Myometrial cell (primary cell): ENCODE measurements at places on chromosomes 4 and X. TPM values are rescaled to one million over a fixed set of nuclear protein-coding genes. Genes with fewer than 3 reads are reported as not detected.

SLC6A14 gene
- total RNA-seq, result not detected in 2 replicates

LANCL3 gene
- total RNA-seq, result not detected in 2 replicates

IQCM gene
- total RNA-seq, result not detected in 2 replicates

VCX3B gene
- total RNA-seq, result not detected in 2 replicates

SULT1B1 gene
- total RNA-seq, result 0.18 and 1.2 TPM in 2 replicates

USP46 gene
- total RNA-seq, result 8.9 and 9.5 TPM in 2 replicates

TLR10 gene
- total RNA-seq, result not detected in 2 replicates

TMEM129 gene
- 50.7 and 63.4 TPM in 2 replicates for total RNA-seq

SSX4 gene
- total RNA-seq, result not detected in 2 replicates

ASB12 gene
- not detected in 2 replicates for total RNA-seq

HTR2C gene
- total RNA-seq, result not detected in 2 replicates

GAGE12J gene
- total RNA-seq, result not detected in 2 replicates

PWWP3B gene
- 2.5 and 2.9 TPM in 2 replicates for total RNA-seq

SYNPO2 gene
- total RNA-seq, result 6.9 and 10.8 TPM in 2 replicates

PABPC1L2A gene
- not detected in 2 replicates for total RNA-seq

DLG3 gene
- 7.1 and 16.4 TPM in 2 replicates for total RNA-seq

RGN gene
- total RNA-seq, result 2.1 and 3.7 TPM in 2 replicates

RRH gene
- not detected in 2 replicates for total RNA-seq

GLRB gene
- 3.5 and 9.7 TPM in 2 replicates for total RNA-seq

MYL5 gene
- 4.9 and 8.3 TPM in 2 replicates for total RNA-seq

LRPAP1 gene
- 199 and 245 TPM in 2 replicates for total RNA-seq

FHIP1A gene
- under 0.01 and 0.53 TPM in 2 replicates for total RNA-seq

PAGE1 gene
- total RNA-seq, result not detected in 2 replicates

DIPK2B gene
- not detected in 2 replicates for total RNA-seq

ZNF732 gene
- total RNA-seq, result under 0.01 and 0.53 TPM in 2 replicates

GPR143 gene
- 0.29 and 0.53 TPM in 2 replicates for total RNA-seq

ASMTL gene
- total RNA-seq, result 30.8 and 44.7 TPM in 2 replicates

SLC10A6 gene
- total RNA-seq, result not detected in 2 replicates

MAGEA11 gene
- not detected in 2 replicates for total RNA-seq

AASDH gene
- 6.6 and 14.7 TPM in 2 replicates for total RNA-seq

ZXDA gene
- 1.7 and 1.9 TPM in 2 replicates for total RNA-seq
